Hematopoietic multipotent progenitor cell treated with erythropoietin and hydrocortisone succinate and interleukin-3 and kit ligand, for 8 days (in vitro differentiated cells): ENCODE measurements at places on chromosomes 5 and 9.

DNA sequence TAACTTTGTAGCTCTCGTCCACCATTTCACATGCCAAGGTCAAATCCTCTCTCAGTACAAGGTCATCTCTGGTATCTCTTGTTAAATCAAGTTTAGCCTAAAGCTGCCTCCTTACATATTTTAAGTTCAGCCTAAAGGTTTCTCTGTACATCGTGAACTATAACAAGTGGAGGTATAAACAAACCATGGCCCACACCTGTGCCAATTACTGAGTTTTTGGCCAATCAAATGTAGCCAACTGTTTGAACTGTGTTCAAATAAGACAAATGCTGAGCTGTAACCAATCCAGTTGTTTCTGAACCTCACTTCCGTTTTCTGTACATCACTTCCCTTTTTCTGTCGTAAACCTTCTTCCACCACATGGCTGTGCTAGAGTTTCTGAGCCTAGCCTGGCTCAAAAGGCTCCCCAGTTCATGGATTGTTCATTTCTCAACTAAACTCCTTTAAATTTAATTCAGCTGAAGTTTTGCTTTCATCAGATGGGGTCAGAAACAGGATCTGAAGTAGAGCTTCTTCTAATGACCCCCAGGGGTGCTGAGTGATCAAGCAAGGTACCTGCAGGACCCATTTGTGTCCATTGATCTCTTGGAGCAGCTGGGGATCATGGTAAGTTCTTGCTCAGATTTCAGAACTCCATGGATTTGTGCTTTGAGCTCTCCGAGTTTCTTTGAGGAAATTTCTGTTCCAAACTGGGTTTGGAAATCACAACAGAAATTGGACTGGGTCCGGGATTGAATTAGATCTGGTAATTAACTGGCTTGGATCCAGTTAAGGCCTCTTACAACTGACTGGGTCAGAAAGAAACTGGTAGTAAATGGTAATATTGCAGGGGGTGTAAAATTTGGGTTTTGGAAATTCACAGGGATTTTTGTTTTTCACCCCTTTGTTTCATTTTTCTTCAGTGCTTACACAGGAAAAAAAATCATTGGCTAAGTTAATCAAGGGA lies 11.0 kb upstream of the NANS start:
- peak; percentile 95 for DNase-seq

DNA sequence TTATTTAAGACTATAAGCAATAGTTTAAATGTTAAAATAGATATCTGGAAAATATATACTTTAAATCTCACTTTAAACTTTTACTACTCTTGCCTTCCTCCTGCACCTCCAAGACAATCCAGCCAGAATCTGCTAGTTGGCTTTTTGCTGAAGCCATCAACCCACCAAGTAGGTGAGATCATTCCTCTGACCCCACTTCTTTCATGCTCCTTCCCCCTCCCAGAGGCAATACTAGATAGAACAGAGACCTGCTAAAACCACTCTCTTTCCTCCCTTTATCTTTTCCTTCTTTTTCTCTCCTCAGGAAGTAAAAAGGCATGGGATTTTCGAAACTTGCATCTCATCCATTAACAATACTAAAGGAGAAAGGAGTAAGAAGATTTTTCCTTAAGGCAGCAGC lies 30.1 kb upstream of the CAMK4 start:
- no peak for DNase-seq

DNA sequence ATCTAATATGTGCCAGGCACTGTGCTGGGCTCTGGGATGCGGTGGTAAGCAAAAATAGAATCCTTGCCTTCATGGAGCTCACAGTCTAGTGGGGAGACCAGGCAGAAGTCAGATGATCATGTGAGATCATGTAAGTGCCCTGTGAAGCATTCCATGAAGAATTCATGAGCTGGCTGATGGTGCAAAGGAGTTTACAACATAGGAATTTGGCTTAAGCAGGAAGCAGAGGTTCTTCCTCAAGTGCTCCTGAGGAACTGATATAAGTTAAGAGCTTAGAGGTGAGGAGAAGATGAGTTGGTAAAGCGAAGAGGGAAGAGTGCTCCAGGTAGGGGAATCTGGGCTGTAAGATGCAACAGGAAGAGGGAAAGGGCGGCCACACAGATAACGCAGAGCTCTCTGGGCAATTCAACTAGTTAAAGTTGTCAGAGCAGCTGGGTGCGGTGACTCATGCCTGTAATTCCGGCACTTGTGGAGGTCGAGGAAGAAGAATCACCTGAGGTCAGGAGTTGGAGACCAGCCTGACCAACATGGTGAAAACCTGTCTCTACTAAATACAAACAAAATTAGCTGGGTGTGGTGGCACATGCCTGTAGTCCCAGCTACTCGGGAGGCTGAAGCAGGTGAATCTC lies 78.5 kb upstream of the SPATA31D4 start:
- DNase-seq = no peak

- DNase-seq = no peak
Observed at GRCh38 chr9:128550770-128551656, 1.4 kb upstream of the SPTAN1 start.

- DNase-seq = no peak
Observed at GRCh38 chr5:177431317-177432142, 5.1 kb downstream of the GRK6 start.

DNA sequence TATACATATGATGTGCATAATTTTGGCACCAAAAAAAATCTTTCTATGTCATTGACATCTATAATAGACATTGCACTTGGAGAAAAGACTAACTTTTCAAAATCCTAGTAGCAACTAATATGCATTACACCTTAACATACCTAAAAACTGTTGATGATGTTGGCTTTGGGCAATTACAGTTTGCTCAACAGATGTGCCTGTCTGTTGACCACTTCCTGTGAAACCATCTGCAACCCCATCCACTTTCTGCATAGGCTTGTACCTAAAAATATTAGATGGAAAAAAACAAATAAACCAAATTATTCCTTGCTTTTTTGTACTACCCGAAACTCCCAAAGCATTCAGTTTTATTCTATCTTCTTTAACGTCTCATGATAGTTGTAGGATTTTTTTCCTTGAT lies 248.6 kb downstream of the RFX3 start:
- no peak for DNase-seq

- no peak for DNase-seq
Observed at GRCh38 chr9:752201-752600, 89.3 kb upstream of the DMRT1 start.

GRCh38 chr9:28539434-28540070 lies 966.3 kb upstream of the C9orf72 start:
- DNase-seq = no peak

DNA sequence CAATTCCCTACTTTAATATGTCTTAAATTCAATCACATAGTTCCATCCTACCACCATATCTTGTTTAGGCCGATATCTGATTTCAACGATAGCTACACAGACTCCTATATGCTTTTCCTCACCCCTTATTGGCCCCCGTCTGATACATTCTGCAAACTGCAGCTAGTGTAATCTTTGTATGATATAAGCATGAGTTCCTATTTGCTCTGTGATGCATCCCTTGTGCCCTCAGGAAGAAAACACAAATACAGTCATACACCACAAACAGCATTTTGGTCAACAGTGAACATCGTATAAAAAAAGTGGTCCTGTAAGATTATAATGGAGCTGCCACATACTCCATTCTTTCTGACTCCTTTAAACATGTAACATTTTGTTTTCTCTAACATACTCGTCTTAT lies 837.8 kb upstream of the CDH6 start:
- no peak for DNase-seq

DNA sequence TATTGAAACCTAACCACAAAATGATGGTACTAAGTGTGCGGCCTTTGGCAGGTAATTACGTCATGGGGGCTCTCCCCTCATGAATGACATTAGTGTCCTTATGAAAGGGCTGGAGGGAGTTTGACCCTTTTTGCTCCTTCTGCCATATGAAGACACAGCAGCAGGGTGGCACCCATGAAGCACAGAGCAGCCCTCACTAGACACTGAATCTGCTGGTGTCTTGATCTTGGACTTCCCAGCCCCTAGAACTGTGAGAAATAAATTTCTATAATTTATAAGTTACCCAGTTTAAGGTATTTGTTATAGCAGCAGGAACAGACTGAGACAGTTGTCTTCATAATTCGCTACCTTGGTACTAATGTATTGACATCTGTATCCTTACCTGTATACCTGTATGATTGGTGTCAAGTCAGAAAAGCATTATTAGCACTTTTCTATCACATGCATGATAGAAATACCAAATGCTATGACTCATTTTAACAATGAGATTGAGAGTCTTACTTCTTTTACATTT lies 80.4 kb downstream of the GCNT4 start:
- no peak for DNase-seq

DNA sequence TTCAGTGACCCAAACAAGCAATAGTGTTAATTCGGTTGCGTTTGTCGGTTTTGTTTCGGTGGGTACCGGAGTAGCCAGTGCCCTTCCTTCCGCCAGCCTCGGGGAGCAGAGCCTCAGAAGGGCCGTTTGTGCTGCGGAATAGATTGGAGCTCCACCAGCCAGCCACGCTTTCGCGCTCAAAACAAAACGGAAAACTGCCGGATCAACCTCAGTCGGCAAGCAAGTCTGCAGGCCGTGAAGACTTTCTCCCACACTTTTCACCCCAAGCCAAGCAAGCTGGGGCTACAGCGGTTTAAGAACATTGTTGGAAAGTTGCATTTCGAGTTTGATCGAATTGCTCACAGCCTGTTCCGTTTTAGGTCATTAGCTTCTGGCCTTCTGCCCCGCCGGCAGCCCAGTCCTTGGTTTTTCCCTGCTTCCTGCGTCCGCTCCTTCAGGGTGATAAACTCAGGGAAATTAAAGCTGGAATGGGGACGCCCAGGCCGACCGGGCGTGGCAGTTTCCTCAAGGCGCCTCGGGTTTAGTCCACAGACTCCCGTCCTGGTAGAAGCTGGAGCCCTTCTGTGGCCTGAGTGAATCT lies 803 bp upstream of the CCNO start:
- DNase-seq = no peak

GRCh38 chr9:76761448-76761847 lies 2.8 kb upstream of the PCA3 start:
- peak; percentile 14 for DNase-seq

- no peak for DNase-seq
Observed at GRCh38 chr5:122756264-122756911, 18.5 kb upstream of the SNX2 start.

GRCh38 chr9:90012949-90013348 lies 408.1 kb downstream of the GADD45G start:
- no peak for DNase-seq

DNA sequence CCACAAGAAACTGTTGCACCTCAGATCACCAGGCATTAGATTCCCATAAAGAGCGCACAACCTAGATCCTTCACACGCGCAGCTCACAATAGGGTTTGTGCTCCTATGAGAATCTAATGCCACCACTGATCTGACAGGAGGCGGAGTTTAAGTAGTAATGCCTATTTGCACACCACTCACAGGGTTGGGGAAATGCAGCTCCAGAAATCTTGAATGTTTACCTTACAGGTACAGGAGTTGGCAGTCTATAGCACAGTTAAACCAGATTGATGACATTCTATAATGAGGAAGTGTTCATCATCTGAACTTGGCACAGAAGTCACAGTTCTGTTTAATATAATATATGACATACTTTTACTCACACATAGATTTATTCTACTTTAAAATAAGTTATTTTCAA lies 732.2 kb upstream of the ZNF608 start:
- DNase-seq = no peak

DNA sequence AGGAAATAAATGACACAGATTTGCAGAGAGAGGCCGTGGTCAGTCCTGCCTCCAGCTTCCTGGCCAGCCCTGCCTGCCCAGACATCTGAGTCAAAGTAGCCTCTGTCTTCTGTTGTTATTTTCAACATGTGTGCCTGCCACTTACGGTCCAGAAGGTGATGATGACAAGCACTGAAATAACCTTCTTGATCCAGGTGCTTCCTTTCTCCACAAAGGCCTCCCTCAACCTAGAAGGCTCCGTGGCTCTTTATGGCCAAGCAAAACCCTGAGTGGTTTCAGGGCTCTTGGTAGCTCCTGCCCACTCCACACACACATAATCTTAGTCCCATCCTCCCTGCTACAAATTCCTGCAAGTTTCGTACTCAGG lies 34.1 kb upstream of the SLC6A19 start:
- no peak for DNase-seq

DNA sequence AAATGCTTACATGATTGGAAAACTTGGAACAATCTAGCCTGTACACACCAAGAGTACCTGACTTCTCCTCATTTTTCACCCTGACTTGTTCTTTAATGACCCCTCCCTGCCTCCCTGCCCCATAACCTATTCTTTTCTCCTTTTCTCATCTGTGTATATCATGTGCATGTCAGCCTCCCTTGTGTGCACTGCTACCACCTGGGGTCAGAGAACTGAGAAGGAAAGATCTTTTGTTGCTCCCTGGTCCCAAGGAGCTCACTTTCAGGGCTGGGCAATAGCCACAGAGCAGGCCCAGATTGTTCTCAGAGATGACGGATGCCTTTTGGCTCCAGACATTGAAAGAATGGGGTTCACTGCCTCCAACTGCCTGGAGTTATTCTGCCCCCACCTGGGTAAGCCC lies 5.1 kb downstream of the MAP1B start:
- DNase-seq = no peak

- no peak for DNase-seq
Observed at GRCh38 chr5:121596882-121597281, 254.8 kb upstream of the FTMT start.

DNA sequence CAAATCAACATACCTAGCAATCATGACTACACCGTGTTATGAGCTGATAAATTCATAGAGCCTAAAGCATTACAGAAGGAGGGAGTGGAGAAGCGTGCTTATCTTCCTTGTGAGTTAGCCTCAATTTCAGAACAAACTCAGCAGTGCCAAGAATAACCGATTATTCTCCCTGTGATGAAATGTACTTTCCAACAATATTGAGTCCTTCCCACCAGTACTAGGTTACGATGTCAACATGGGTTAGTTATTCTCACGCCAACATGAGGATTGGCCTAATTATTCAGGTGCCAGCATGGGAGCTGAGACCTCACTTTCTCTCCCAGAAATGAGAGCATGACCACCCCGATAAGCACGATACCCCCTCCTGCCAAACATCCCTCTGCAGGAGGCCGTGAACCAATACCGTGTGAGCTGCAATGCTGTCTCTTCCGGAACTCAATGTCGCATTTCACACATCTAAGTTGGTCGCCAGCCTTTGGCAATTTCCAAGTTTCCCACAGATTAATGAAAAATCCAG lies 193.7 kb downstream of the ENC1 start:
- DNase-seq = peak; percentile 10

- DNase-seq = no peak
Observed at GRCh38 chr5:116273448-116274242, 188.8 kb downstream of the COMMD10 start.

DNA sequence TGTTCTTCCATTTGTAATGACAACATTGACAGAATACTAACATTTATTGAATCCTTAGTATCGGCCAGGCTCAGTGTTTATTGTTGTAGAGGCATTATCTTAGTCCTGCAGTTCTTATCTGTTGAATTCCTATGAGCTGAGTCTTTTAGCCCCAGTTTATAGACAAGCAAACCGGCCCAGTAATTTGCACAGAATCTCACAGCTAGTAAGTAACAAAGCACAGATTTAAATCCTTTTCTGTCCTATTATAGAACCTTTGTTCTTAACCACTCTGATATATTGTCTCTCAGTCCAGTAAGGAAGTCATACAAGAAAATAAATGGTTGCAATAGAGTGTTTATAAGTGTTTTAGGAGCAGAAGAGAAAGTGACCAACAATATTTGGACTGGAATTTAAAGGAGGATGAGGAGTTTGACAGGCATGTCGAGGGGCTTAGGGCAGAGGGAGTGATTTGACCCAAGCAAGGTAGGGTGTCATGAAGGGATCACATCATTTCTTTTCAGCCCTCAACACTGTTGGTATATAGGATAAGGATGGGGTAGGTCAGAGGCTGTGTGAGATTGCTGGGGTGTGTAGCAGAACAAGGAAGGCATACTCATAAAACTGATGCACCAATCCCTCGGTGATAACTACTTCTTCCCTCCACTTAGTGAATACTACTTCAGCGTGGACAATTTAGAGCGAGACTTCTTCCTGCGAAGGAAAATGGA lies 39.5 kb downstream of the LARP1 start:
- DNase-seq = no peak
